ENCODE measurements at places on chromosomes 7 and 10.
A peak's percentile ranks its signal among the peaks of the same experiment; 100 is the strongest.

GRCh38 chr10:49277973-49278372, 21.0 kb upstream of the C10orf71 start:
- no peaks in the 10 kb centered on the region for H3K36me3 ChIP-seq
- H3K4me3 ChIP-seq = no peak overlapping the region
- DNase-seq = no peak

- peak overlapping the region; percentile 64 for H3K27ac ChIP-seq
- no peaks in the 10 kb centered on the region for H3K27me3 ChIP-seq
- no peak for DNase-seq
- peaks cover 44% of the 10 kb centered on the region for H3K4me1 ChIP-seq
Measured at GRCh38 chr7:16668978-16669377, 23.0 kb downstream of the BZW2 start.

- H3K27ac ChIP-seq = no peak overlapping the region
Measured at GRCh38 chr7:14505906-14506305, 396.6 kb downstream of the DGKB start.

DNA sequence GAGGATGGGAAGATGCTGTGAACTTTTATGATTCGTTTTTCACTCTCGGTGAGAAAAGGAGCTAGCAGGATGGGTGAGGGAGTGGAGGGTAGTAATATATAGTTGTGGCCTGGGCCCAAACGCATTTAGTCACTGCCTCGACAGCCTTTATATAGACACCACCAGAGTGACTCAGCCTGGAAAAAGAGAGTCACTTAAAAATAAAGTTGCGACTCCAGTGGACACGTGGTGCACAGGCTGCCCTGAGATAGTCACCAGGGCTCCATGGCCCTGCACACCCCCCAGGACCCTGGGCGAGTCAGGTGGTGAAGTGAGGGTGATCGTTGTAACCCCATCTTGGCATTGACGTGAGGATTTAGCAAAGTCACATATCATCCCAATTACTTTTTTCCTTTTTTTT, 106.7 kb downstream of the CUX1 start:
- no peaks in the 10 kb centered on the region for H3K36me3 ChIP-seq
- peak overlapping the region; percentile 67 for H3K27ac ChIP-seq
- peaks cover 23% of the 10 kb centered on the region for H3K4me1 ChIP-seq
- no peaks in the 10 kb centered on the region for H3K27me3 ChIP-seq
- no peak for DNase-seq
- H3K4me3 ChIP-seq = peak overlapping the region; percentile 6

GRCh38 chr10:128498746-128499145, 372.5 kb upstream of the MKI67 start:
- no peaks in the 10 kb centered on the region for H3K4me1 ChIP-seq
- H3K36me3 ChIP-seq = no peaks in the 10 kb centered on the region
- H3K27me3 ChIP-seq = no peaks in the 10 kb centered on the region

- H3K4me1 ChIP-seq = no peaks in the 10 kb centered on the region
- no peaks in the 10 kb centered on the region for H3K27me3 ChIP-seq
Measured at GRCh38 chr7:44235066-44235465, 34.3 kb downstream of the YKT6 start.

DNA sequence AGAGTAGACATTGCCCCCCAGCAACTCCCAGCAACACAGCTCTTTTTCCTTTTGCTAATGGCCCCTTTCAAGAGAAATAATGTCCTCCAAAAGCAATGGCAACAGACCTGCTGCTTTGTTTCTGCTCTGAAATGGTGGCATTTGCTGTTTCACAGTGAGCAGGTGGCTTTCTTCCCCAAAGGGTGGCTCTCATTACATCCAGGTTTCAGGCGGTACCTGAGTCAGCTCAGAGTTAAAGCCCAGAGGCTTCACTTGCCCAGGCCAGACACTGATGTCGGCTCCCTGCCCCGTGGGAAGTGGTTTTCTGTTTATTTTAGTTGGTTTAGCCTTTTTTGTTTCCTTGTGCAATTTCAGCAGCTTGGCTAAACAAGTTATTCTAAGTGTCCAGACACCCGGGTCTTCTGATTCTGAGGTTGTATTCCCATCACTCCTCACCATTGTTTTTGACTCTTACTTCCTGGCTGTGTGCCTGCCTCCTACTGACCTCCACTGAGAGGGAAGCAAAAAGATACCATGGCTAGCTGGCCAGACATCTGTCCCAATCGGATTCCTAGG, 7.8 kb upstream of the ATOH7 start:
- H3K27ac ChIP-seq = no peak overlapping the region
- no peaks in the 10 kb centered on the region for H3K36me3 ChIP-seq
- H3K4me1 ChIP-seq = no peaks in the 10 kb centered on the region
- H3K4me3 ChIP-seq = no peak overlapping the region
- no peaks in the 10 kb centered on the region for H3K27me3 ChIP-seq

DNA sequence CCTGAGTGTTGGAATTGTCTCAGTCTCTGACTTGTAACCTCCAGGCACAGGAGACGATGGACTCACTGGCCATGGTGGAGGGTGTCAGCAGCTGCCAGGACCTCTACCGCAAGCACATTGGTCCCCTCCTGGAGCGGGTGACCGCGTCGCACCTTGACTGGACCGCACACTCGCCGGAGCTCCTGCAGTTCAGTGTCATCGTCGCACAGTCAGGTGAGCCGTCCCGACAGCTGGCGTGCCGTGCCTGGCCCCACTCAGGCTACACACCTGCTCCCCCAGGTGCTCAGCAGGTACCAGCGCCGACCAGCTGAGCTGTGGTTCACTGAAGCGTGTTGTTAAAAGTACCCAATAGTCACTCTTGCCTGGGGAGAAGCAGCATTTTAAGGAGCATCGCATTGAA, 36.7 kb upstream of the PRKAR1B start:
- no peaks in the 10 kb centered on the region for H3K4me1 ChIP-seq
- no peaks in the 10 kb centered on the region for H3K27me3 ChIP-seq
- no peak overlapping the region for H3K27ac ChIP-seq

DNA sequence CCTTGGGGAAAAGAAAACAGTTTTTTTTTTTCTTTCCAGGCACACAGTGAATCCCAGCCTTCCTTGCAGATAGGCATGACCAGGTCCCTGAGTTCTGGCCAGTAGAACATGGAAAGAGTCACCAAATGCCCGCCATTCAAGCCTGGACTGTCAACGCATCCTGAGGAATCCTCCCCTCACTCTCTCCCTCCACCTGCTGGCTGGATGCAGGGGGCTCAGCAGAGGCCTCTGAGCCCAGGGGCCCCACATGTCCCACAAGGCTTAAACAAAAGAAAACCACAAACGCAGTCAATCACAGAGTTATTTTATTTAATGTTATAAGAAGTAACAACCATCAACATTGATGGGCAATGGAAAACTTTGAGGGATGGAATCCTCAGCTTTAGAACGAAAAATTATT, 93.1 kb downstream of the JCAD start:
- H3K36me3 ChIP-seq = no peaks in the 10 kb centered on the region
- H3K27ac ChIP-seq = no peak overlapping the region
- no peak overlapping the region for H3K4me3 ChIP-seq
- H3K4me1 ChIP-seq = no peaks in the 10 kb centered on the region

DNA sequence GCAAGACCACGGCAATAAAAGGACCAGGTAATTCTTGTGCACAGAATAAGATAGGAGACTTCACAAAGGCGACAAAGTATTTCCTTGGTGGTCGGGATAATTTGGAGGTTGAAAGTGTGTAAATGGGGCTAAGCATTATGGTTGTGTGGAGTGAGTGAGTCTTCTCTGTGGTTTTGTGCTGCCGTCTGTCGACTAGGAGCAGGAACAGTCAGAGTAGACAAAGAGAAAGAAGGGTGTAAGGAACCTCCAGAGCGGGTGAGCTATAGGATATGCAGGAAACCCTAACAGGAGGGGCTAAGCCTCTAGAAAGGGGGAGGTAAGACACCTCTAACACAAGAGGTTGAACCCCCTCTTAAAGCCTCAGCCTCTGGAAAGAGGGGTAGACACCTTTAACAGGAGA, 201.6 kb downstream of the SH2D4B start:
- no peaks in the 10 kb centered on the region for H3K36me3 ChIP-seq
- no peaks in the 10 kb centered on the region for H3K27me3 ChIP-seq
- no peak overlapping the region for H3K4me3 ChIP-seq
- DNase-seq = no peak

GRCh38 chr7:129713544-129713943, 102.0 kb downstream of the NRF1 start:
- H3K4me1 ChIP-seq = no peaks in the 10 kb centered on the region
- no peak overlapping the region for H3K27ac ChIP-seq
- no peak overlapping the region for H3K4me3 ChIP-seq
- no peaks in the 10 kb centered on the region for H3K27me3 ChIP-seq

GRCh38 chr7:103073989-103074518, 542 bp downstream of the FBXL13 start:
- H3K4me1 ChIP-seq = peaks cover 29% of the 10 kb centered on the region
- H3K36me3 ChIP-seq = no peaks in the 10 kb centered on the region
- peak overlapping the region; percentile 93 for H3K4me3 ChIP-seq
- H3K27ac ChIP-seq = peak overlapping the region; percentile 81
- no peaks in the 10 kb centered on the region for H3K27me3 ChIP-seq

- H3K27ac ChIP-seq = no peak overlapping the region
- no peak for DNase-seq
- H3K27me3 ChIP-seq = no peaks in the 10 kb centered on the region
- no peaks in the 10 kb centered on the region for H3K36me3 ChIP-seq
- no peaks in the 10 kb centered on the region for H3K4me1 ChIP-seq
- no peak overlapping the region for H3K4me3 ChIP-seq
Measured at GRCh38 chr7:40297741-40298311, 163.0 kb downstream of the SUGCT start.

- peaks cover 23% of the 10 kb centered on the region for H3K4me1 ChIP-seq
- no peak overlapping the region for H3K4me3 ChIP-seq
- no peaks in the 10 kb centered on the region for H3K27me3 ChIP-seq
- DNase-seq = no peak
- no peak overlapping the region for H3K27ac ChIP-seq
- no peaks in the 10 kb centered on the region for H3K36me3 ChIP-seq
Measured at GRCh38 chr7:3069771-3070449, 26.2 kb upstream of the CARD11 start.

DNA sequence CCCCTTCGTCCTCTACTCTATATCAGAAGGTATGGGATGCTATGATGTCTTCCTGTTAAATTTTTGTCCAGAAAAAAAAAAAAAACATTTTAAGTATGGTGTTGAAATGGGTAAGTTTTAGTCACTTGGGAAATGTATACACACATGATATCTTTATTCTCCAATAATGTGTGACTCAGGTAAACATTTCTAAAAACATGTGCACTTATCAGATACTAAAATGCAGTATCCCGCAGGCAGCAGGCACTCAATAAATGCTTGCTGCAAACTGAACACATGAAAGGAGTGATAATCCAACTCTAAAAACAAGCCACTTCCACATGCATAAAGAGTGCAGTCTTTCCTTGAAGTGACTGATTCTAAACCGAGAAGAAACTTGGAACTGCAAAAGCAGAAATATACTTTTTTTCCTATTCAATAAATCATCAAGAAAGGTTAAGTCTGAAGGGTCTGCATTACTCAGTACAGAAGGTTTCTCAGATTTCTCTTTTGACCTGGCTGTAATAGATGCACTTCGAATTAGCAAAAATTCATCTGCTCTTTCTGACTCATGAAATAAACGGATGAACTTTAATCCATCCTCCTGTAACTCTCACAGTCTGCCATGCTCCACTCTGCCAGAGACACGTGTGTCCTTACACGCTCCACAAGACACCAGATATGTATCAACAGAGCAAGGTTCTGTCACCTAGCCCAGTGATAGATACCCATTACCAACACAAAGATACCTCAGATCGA, 84.0 kb downstream of the HIPK2 start:
- no peaks in the 10 kb centered on the region for H3K4me1 ChIP-seq
- H3K36me3 ChIP-seq = no peaks in the 10 kb centered on the region
- no peak for DNase-seq
- no peaks in the 10 kb centered on the region for H3K27me3 ChIP-seq

DNA sequence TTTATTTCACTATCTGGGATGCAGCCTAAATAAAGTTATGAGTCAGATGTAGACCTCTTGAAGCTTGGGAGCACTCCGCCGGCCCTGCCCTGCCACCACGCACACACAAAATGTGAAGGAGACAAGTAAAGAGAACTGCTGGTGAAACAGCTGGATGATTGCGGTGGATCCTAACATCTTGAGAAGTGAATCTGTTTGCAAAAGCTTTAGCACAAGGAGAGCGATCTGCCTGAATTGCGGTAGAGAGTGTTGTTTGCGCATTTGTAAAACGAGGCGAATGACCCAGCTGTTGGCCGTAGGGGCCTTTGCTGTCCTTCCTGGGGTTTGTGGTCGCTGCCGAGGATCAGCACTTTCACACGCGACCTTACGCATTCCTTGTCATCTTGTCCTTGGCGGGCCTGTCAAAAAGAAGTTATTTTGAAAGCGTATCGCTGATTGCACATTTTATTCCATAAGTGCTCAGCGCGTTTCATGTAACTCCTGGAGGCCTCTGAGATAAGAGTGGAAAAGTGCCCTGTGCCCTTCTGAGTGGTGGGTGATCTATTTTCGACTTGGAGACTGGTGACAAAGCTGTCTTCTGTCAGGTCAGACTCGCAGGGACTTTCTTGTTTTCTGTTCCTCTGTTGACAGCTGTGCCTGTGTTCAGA, 40.8 kb downstream of the RBM20 start:
- no peaks in the 10 kb centered on the region for H3K36me3 ChIP-seq
- H3K4me3 ChIP-seq = no peak overlapping the region
- no peaks in the 10 kb centered on the region for H3K4me1 ChIP-seq
- no peak overlapping the region for H3K27ac ChIP-seq
- no peak for DNase-seq

DNA sequence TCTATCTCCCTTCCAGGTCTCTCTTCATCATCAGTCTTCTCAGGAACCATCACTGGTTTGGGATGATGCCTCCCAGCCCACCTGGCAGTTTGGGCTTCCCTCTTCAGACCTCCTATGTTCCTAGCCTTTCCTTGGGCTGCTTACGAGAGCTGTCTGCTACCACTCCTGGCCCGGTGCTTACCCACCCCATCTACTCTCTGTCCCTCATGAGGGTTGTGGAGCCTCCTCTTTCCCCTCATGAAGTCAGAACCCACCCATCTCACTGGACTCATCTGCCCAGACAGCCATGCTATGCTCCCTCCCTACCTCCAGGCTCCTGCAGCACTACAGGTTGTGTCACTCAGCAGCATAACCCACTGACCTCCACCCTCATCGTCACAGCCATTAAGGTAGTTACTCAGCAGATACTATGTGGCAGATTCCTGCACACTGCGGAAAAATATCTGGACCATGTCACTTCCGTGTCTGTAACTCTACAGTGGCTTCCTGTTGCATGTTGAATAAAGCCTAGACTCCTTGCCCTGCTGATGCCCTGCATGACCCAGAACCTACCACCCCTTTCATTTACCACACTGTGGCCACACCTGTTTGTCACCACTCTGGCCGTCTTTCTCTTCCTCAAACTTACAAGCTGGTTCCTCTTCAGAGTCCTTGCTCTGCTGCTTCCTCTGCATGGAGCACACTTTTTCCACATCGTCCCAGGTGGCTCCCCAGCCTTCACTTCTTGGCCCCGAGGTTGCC, 2.0 kb downstream of the DBNL start:
- H3K27ac ChIP-seq = peak overlapping the region; percentile 84
- peaks cover 21% of the 10 kb centered on the region for H3K36me3 ChIP-seq
- no peak overlapping the region for H3K4me3 ChIP-seq
- H3K4me1 ChIP-seq = peaks cover 53% of the 10 kb centered on the region
